ENCODE measurements at places on chromosomes 5 and 9. TPM values are rescaled to one million over a fixed set of nuclear protein-coding genes. Genes with fewer than 3 reads are reported as not detected.

GRCh38 chr5:88805151-88805784 is 77.7 kb downstream of the MEF2C start:
- DNase-seq = no peak

DNA sequence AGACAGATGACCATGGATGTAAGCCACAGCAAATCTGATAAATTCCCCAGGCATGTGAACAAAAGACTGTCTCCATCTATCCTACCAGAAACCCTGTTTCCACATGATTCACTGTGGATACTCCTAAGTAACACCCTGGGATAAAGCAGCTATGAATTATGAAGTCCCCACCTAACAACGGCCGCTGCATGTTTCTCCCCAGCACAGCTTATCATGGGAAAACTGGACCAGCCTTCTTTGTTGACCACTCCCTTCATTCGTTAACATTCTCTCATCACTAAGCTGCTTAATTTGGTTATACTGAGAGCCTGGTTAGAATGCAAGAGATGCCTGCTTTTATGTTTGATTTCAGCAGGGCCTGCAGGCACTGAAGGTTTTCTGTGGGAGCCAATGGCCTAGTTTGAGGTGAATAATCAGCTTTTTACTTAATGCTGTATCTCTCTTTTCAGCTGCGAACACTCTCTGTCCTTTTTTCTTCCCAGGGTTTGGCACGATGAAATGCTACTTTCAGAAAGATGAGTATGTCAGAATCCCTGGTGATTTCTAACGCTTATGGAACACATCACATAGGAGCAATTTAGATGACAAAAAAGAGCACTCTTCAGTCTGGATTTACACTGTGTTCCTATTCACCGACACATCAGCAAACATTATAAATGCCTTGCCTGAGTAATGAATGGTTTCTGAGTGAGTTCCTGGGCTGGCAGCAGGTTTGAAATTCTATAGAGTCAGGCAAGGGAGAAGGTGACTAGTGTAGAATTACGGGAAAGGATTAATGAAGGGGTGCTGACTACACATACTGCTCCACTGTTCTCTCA is 318.4 kb upstream of the ZNF608 start:
- no peak for DNase-seq

DNA sequence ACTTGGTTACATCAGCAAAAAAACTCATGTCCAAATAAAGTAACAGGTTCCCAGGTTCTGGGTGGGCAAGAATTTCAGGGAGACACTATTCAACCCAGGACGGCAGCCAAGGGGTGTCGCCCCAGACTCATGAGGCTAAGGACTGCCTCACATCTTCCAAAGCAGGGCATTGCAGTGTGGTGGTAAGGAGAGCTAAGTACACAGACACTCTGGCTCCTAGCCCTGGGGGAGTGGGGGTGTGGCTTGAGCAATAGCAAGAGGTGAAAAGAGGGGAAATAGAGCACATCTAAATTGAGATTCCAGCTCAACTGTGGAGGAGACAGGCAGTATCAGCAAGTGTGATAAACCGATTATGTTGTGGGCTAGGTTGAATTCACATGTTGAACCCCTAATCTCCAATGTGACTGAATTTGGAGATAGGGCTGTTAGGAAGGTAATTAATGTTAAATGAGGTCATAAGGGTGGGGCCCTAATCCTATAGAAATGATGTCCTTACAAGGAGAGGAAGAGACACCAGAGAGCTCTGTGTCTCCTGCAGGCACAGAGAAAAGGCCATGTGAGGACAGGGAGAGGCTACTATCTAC is 49.9 kb upstream of the MARCHF11 start:
- no peak for DNase-seq

The LRRC70 gene
- 15.3 TPM for total RNA-seq

The OLFML2A gene
- total RNA-seq = 40.7 TPM

All from thyroid gland (tissue), 4 donors.